Stimulated activated naive CD8-positive, alpha-beta T cell treated with anti-CD3 and anti-CD28 coated beads, Interleukin-15, Interleukin-2, amounts not matched to agents 100 U/mL and 50 U/mL, for 24 hours (primary cell): ENCODE measurements at places on chromosomes 11 and 22.

- no peak for DNase-seq
Measured at GRCh38 chr11:26088391-26088790, 243.5 kb upstream of the ANO3 start.

DNA sequence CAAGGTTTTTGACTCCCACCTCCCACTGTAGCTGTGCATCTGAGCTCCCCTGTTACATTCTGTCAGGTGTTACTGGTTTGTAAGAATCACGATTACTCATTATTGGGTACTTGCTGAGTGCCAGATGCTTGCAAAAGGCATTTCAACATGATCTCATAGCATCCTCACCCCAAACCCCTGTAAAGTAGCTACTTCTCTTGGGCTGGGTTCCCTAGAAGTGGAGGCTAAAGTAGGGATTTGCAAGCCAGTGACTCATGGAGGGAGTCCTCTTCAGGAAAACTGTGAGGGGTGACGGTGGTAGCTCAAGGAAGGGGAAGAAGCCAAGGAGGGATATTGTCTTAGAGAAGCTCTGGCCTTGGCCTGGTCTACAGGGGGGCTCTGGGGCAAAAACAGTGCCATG lies 78.6 kb downstream of the TIMP3 start:
- no peak for DNase-seq

DNA sequence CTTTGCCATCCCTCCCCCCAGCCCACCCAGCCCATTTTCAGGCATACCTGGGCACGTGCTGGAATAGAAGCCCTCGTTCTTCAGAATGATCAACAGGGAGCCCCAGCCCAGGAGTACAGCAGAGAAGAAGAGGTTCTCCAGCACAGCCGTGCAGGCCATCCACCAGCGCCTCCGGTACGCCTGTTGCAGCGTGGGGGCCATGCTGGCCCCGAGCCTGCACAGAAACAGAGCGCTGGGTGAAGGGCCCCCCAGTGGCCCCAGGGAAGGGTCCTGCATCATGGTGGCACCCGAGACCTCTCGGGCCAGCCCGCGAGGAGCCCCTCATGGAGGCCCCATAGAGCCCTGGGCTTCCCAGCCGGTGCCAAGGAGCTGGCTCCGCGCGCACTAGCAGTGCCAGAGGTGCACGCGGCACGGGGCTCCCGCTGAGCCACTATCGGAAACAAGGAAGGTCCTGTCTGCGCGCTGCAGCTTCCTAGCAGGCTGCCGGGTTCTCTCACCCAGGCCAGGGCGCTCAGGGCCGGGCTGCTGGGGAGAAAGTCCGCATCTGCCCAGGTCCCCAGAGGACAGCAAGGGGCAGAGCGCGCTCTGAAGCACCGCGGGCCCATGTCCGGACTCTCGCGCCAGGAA lies 1.5 kb downstream of the SLC43A1 start:
- DNase-seq: peak; percentile 43

DNA sequence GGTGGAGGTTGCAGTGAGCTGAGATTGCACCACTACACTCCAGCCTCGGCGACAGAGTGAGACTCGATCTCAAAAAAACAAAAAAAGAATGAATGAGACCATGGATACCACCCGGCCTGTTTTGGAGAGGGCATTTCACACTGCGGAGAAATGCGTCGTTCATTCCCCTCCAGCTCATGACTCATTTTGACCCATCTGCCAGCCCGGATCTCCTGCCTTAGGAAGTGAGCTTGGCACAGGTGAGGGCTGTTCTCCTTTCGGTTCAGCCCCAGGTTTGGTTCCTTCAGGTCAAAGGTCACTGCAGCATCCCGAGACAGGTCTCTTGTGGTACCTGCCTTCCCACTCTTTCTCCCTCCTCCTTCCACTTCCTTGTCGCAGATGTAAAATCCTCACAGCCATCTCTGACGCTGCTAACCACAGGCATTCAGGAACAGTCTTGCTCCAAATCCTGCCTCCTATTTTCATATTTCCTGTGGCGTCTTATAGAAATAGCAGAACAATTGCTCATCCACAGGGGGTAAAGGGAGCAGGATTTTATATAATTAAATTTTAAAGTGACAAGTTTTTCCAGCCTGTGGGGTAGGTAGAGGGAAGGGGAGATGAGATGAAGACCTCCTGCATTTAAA lies 517.9 kb downstream of the NTM start:
- DNase-seq: no peak

GRCh38 chr22:21031545-21032036 lies 770 bp downstream of the SLC7A4 start:
- DNase-seq: no peak

GRCh38 chr11:61502522-61502921 lies 6.0 kb upstream of the LRRC10B start:
- no peak for DNase-seq

- DNase-seq: no peak
Measured at GRCh38 chr11:133988686-133989410, 32.1 kb upstream of the IGSF9B start.

DNA sequence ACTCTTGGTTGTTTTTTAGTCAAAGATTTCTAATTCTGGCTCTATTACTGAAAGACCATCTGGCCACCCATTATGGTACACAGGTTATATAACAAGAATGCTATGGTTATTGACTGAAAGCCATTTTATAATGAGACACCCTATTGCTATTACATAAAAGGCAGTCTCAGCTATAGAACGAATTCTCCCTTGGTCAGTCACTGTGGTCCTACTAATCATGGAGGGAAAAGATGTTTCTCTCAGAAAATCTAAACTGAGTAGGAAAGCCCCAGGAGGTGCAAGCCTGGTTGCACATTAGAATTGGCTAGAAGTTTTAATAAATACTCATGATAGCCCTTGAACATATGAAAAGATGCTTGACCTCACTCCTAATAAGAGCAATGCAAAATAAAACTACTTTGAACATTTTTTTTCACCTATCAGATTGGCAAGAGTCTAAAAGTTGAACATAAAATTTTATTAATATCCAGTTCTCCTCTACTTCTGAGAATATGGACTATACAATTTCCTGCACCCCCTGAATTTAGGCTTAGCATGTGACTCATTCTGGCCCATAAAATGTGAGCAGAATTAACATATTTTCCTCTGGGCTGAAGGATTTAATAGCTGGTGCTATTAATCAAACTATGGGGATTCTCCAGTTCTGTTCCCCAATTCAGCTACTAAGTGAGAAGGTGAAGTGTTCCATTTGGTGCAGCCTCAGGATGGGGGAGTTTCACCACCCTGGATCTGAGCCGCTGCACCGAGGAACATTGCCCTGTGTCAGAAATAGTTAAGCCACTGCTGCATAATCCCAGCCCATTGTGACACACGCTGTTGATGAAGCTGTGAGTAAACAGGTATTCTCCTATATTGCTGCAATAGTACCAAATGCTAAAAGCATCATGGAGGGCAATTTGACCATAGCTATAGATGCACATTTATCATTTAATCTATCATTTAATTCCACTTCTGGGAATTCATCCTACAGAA lies 11.5 kb upstream of the CRKL start:
- DNase-seq: no peak

- no peak for DNase-seq
Measured at GRCh38 chr11:63609536-63609935, 4.7 kb downstream of the PLAAT3 start.
